Activated effector memory CD4-positive, alpha-beta T cell treated with anti-CD3 and anti-CD28 coated beads, Interleukin-2, amount 50 U/mL, for 16 hours (primary cell): ENCODE measurements at places on chromosomes 3 and 15.

DNA sequence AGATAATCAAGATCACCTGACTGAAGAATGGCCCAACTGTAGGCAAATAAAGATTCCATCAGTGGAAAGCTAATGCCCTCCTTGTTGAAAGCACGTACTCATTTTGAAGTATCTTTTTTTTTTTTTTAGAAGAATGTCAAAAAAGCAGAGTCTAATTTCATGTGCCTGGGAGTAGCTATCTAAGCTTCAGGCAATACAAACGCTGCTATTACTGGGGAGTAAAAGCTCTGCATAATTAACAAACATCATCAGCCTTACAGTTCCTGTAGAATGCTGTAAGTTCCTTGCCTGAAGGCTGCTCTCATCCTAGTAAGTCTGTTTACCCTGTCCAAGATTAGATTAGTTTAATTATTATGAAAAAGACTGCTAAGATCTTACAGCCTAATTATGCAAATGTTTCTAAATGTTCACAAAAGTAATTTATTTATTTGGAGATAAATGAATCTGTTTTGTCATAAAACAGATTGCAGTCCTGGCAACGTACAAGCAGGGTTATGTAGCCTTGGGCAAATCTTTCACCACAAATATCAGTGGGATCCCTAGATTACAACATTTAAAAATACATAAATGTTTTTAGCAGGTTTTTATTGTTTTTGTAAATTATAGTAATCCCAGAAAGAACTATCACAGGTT is 451.3 kb upstream of the AGTR1 start:
- no peak for DNase-seq

DNA sequence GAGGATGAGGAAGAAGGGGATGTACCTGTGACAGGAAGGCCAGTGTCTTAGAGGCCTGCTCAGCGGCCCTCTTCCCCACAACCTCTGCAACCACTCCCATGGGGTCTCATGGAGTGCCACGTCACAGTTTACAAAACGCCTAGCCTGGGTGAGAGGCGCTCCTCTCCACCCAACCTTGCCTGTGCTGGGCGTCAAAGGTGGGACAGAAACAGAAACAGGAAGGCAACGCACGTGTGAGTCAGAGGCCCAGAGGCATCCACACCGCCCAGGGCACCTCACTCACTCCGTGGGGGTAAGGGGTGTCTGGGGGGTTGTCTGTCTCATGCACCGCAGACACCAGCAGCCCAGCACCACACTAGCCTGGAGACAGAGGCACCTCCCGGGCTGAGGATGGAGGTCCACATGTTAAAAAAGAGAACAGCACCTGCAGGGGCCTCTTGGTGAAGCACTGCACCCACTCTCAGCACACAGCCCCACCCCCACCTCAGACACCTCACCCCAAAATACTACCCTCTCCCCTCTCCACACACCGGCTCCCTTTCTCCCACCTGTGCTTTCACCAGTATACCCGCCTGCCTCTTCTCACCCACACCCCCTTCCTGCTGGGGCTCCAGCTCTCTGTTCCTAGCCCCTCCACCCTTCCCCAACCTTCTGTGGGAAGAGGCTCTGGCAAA is 4.7 kb upstream of the CALML4 start:
- DNase-seq, result peak; percentile 71

GRCh38 chr3:51397392-51397791 is 6.3 kb downstream of the RBM15B start:
- no peak for DNase-seq

DNA sequence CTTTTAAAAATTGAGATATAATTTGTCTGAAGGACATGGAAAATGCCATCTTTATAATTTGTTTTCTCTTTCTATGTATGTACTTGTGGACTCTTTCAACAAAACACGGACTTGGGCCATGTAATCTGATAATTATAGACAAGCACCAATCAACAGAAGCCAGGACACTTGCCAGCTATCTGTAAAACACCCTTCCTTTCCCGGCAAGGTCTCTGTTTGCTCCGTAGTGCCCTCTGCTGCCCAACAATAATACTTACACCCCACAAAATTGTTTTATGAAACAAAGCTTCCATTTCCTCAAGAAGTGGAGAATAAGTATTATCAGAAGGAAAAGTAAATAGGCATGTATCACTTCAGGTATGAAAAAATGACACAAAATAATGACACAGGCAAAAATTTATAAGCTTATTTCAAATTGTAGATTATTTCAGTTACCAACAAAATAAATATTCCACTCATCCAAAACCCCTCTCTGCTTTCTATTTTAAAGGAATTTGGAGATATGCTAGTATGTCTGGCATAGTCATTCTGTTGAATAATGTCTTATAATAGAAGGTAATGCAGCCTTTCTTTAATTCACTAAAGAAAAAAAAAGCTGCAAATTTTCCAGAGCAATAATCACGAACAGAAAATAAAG is 32.8 kb downstream of the MYH15 start:
- peak; percentile 83 for DNase-seq

- no peak for DNase-seq
These were observed 25.4 kb downstream of the EDEM1 start for GRCh38 chr3:5212628-5213573.

- DNase-seq, result no peak
These were observed 161.7 kb downstream of the POLR2M start for GRCh38 chr15:57867970-57868798.

DNA sequence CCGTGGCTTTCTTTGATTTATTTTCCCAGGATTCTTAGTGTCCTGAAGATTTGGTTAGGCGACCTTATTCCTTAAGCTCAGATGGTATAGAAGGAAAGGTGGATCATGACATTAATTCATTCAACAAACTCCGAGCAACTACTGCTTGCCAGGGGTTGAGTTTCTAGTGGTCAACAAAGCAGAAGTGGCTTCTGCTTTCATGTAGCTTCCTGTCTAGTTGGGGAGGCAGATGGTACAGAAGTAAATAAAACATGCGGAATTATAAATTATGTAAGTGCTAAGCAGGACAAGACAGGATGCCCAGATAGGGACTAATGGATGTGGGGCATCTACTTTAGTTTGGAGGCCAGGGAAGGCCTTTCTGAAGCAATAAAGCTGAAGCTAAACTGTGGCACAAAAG is 15.6 kb downstream of the EEFSEC start:
- DNase-seq, result no peak

- no peak for DNase-seq
These were observed 1462.3 kb upstream of the CADM2 start for GRCh38 chr3:83496462-83496861.

DNA sequence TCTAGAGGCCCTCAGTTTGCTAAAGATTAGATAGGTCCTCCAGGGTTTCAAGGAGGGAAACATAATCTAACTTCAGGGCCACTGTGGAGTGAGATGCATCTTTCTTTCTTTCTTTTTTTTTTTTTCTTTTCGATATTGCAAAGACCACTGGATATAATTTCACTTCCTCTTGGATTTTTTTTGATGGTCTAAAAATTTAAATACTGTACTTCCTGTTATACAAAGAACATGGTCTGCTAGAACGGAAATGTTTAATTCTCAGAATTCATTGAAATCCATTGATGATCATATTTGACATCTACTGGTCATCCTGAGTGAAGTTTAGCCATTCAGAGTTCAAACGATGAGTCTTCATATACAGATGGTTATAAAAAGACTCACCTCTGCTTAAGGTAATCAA is 808.8 kb upstream of the LMCD1 start:
- DNase-seq, result no peak

- DNase-seq, result no peak
These were observed 25.8 kb downstream of the ANP32A start for GRCh38 chr15:68794863-68795262.

GRCh38 chr15:96253006-96253747 is 77.3 kb upstream of the NR2F2 start:
- no peak for DNase-seq

GRCh38 chr15:78205856-78206255 is 28.5 kb downstream of the ACSBG1 start:
- DNase-seq, result no peak

GRCh38 chr3:127387556-127388153 is 99.8 kb upstream of the PRR20G start:
- DNase-seq, result no peak

DNA sequence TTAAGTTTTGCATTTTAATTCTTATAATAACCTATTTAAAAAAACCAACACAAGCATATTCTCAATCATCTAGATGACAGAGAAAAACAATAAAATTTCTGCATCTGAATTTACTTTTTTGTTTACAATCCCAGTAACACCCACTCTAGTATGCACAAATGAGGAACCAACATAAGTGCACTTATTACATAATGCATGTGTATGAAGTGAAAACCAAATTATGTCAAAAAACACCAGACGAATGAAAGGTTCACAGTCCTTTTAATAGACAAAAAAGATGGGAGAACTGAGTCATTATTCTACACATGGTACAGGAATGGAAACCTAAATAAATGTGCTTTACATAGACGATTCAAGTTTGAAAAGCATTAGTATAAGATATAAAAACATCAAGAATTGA is 91.7 kb downstream of the NR1I2 start:
- no peak for DNase-seq

- DNase-seq, result no peak
These were observed 188.9 kb upstream of the SYNPR start for GRCh38 chr3:63089007-63089750.

DNA sequence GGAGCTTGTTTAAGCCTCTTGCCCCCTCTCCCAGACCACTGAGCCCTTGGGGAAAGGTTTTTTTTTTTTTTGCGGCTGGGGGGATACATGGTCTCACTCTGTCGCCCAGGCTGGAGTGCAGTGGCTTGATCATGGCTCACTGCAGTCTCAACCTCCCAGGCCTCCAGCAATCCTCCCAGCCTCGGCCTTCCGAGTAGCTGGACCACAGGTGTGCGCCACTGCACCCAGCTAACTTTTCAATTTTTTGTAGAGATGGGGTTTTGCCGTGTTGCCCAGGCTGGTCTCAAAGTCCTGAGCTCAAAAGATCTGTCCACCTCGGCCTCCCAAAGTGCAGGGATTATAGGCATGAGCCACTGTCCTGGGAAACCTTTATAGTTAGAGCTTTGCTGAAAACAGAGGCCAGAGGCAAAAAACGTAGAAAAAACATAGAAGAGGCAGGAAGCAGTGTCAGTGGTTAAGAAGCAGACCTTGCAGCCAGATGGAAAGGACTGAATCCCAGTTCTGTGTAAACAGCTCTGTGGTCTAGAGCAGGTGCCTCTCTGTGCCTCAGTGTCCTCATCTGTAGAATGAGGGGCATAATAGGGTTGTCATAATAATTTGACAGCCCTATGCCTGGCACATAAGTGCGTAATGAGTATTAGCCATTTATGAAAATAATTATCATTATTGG is 33.1 kb downstream of the CMTM7 start:
- no peak for DNase-seq

DNA sequence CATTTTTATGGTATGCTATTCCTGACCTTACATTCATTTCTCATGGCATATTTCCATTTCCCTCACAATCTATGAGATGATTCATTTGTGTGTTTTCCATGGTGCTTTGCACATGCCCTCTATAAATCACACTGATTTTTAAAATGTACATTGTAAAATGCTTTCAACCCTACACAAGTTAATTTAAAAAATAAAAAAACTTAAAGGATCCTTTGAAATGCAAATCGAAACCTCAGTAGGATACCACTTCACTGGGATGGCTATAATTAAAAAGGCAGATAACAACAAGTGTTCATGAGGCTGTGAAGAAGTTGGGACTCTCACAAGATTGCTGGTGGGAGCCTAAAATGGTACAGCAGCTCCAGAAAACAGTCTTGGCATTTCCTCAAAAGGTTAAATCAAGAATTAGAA is 83.5 kb downstream of the FMN1 start:
- no peak for DNase-seq

GRCh38 chr3:171802590-171802956 is 7.7 kb downstream of the PLD1 start:
- no peak for DNase-seq

GRCh38 chr3:107367353-107367752 is 9.9 kb upstream of the CCDC54 start:
- no peak for DNase-seq

GRCh38 chr3:3851621-3852323 is 52.5 kb downstream of the LRRN1 start:
- DNase-seq, result no peak
